ENCODE measurements at places on chromosomes 2 and 18.
A peak's percentile ranks its signal among the peaks of the same experiment; 100 is the strongest.

DNA sequence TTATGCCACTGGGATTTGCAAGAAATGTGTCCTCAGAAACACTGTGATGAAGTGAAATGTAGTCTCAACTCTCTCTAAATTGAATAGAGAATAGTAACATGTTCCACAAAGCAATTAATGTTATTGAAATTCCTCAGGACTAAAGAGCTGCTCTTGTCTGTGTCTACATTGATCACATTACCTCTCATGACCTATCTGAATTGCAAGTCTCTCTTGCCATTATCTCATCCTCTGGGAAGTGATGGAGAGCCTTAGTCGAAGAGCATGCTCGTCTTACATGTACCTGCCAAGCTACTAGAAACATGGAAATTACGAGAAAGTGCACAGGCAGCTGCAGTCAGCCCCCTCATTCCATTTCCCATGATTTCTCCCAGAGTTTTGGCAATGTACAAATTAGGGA is 561.1 kb upstream of the ZNF804A start:
- no peak for DNase-seq

DNA sequence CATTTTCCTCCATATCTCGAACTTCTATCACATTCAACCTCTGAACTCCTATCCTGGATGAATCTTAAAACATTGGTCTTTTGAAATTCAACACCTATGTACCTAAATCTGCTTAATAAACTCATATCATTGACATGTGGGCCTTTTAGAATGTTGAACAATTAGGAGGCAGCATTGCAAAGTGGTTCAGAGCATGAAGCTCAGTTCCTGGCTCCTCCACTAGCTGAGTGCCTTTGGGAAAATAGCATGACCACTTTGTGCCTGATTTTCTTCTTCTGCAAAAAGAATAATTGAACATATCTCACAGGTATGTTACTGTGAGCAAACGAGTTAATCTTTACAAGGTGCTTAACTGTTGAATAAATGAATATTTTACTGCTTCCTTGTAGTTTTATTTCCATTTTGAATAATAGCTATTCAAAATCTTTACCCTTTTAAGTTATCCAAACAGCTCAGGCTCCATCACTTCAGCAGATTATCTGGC is 14.3 kb upstream of the ITPRID2 start:
- no peak for DNase-seq

GRCh38 chr2:113253453-113253852 is 25.3 kb downstream of the PAX8 start:
- no peak for DNase-seq

- DNase-seq, result no peak
Observed at GRCh38 chr2:19474128-19474527, 115.7 kb upstream of the OSR1 start.

DNA sequence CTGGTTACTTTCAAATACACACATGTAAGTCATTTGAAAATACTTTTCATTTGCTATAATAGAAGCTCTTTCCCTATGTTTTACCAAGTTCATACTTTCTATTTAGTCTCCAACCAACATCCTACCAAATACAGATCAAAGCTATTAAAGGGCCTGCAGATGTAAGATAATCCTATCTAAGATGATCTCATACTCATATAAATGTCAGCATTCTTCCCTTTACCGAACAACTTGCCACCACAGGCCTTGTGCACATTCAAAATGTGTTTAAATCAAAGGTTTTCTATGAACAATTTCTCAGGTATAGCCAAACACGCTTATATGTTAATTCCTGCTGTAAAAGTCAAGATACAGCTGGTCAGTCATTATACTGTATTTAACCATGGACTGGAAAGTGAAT is 23.3 kb downstream of the KCTD18 start:
- no peak for DNase-seq

GRCh38 chr2:204686406-204686805 is 141.1 kb downstream of the PARD3B start:
- DNase-seq, result no peak

GRCh38 chr2:143954844-143955243 is 565.1 kb downstream of the ZEB2 start:
- no peak for DNase-seq

- DNase-seq, result no peak
Observed at GRCh38 chr2:201260302-201260800, at the start of gene CASP8. TSS of gene CASP8 (plus strand) at chr2:201260536. CDS start at chr2:201266487, 5,951 bp downstream.

DNA sequence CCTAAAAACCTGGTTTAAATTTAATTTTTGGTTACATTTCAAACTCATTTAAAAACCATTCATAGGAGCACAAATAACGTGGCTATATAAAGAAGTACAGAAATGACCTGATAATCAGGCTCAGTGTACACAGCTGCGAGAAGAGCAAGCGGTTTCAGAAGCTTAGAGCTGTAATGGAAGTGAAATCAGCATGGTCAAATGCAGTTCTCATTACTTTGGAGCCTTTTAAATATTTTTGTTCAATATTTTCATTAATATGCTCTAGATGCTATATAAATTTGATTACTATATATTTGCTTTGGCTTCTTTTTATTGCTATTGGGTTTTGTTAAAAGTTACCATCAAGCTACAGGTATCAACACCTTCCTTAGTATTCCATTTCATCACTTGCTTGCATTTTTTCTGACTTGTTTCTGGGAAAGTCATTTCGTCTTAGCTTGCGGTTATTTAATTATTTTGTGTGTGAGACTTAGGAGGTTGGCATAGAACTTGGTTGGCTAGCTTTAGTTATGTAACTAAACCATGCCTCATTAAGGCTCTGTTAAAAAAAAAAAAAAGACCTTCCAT is 58.7 kb downstream of the AFTPH start:
- DNase-seq, result no peak

GRCh38 chr2:113138428-113139322 is 11.3 kb downstream of the IL1RN start:
- no peak for DNase-seq

DNA sequence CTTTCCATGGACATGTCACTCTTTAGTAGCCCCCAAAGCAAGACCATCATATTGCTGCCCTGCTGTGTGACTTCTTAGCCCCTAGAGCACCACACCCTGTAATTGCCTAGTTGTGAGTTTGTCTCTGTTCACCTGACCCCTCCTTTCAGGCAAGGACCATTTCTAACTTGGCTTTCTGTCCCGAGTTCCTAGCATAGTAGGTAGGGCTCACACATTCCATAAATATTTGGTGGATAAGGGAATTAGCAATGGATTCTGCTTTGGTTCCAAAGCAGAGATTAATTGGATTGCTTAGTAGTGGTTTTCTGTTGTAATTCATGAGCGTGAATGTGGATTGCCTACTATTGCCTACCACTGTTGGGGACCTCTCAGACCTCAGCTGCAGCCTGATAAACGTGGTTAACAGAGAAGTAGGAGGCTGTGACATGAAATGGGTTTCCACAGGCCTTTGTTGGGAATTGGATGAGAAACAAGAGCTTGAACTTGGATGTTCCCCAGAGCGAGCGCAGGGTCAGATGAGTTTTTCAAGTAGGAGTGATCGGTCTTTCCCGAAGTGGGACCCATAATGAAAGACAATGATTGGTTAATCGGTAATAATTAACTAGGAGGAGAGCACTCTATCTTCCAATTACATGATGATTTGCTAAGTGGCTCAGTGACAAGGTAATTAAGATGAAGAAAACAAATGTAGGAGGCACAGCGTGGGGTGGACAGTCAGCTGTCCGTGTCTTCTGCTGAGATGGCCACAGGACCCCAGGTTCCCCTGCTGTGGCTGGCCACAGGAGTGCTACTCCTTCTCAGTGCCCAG is 13.4 kb upstream of the UGT1A1 start:
- DNase-seq, result no peak

DNA sequence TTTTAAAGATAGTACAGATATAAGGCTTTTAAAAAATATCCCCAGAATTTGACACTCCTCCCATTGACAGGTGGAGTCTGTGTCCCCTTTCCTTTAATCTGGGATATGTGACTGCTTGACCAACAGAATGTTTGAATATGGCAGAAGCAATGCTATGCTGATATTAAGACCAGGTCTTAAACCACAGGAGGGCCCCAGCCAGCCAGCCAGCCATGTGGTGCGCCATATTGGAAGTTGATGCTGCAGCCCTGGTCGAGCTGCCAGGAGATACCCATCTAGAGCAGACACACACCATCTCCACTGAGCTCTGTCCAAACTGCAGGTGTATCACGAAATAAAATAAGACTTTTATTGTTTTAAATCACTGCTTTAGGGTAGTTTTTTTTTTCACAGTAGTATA is 122.3 kb upstream of the CAB39 start:
- DNase-seq, result no peak

- DNase-seq, result no peak
Observed at GRCh38 chr18:42976869-42977590, 138.5 kb downstream of the RIT2 start.

DNA sequence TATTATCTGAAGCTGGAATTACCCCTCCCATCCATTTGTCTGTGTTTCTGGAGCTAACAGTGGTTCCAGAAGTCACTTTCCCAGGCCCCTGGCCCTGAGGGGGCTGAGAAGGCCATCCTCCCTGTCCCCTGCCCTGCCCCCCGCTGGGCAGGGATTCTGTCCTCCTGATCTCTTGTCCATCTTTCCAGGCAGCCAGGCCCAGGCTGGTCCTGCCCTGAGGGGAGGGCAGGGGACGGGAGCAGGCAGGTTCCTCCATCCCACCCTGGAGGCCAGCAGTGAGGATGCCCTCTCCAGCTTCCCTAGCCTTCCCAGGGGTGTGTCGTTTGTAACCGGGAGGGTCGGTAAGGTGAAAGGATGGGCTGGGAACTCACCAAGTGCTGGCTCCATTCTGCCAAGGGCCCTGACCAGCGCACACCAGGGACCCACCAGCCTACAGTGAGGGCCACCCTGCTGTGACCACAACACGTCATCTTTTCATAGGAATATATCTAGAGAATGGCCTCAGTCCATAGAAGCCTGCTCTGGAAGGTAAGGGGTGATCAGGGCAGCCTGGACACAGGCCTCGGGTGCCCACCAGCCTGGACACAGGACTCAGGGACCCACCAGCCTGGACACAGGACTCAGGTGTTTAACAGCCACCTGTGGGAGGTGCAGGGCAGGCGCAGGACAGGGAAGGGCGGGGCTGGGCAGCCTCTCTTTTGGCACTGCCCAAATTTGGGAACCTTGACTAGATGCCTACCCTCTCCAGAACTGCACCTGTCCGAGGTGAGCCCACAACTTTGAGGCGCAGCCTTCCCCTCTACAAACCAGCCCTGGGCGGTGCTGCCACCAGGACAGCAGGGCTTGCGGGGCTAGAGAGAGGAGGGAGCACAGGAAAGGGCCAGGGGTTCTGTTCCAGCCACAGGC is 35.8 kb upstream of the GPC1 start:
- peak; percentile 46 for DNase-seq
